ENCODE measurements at places on chromosomes 4 and X.

DNA sequence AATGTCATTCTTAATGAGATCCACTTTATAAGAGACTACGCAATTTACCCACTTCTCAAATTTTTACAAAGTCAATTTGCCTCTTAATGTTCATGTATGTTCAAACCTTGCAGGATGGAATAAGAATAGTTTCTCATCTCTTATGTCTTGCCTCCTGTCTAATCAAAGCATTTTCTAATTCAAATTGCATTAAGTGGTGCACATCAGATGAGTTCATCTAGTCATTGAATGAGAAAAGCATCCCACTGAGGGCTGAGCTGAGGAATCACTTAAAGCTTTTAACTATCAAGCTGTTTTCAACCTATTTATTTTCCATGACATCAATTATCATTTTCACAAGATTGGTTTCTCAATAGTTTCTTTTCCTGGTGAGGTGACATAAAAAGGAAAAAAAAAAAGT is 1964.0 kb downstream of the PCDH7 start:
- DNase-seq: no peak

DNA sequence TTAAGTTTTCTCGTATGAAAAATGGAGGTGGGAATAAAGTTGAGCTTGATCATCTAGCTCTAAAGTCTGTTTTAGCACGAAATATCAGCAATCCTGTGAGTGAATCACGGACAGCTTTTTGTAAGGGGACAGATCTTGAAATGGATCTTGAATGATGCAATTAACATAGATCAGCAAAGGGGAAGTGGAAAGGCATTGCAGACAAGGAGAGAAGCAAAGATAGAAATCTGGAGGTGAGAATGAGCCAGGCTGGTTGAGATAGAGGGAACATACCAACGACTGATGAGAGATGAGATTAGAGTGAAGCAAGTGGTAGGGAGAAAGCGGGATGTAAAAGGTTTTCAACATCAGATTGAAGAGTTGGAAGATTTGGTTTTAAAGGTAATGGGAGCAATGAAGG is 4.6 kb upstream of the DGKK start:
- DNase-seq: no peak

- DNase-seq: no peak
Observed at GRCh38 chr4:82951196-82951595, 50.7 kb downstream of the THAP9 start.

GRCh38 chr4:143252478-143252877 is 67.8 kb downstream of the USP38 start:
- DNase-seq: no peak

GRCh38 chr4:632196-632790 is 6.9 kb downstream of the PDE6B start:
- DNase-seq: no peak

GRCh38 chrX:115462406-115462805 is 98.6 kb upstream of the PLS3 start:
- no peak for DNase-seq
